AML-193 (cell line): ENCODE measurements at places on chromosomes 11 and 22.
A peak's percentile ranks its signal among the peaks of the same experiment; 100 is the strongest.

GRCh38 chr11:57568330-57568766 is 876 bp upstream of the UBE2L6 start:
- peak; percentile 64 for DNase-seq

GRCh38 chr11:75492181-75492820 is 33.4 kb downstream of the GDPD5 start:
- no peak for DNase-seq

DNA sequence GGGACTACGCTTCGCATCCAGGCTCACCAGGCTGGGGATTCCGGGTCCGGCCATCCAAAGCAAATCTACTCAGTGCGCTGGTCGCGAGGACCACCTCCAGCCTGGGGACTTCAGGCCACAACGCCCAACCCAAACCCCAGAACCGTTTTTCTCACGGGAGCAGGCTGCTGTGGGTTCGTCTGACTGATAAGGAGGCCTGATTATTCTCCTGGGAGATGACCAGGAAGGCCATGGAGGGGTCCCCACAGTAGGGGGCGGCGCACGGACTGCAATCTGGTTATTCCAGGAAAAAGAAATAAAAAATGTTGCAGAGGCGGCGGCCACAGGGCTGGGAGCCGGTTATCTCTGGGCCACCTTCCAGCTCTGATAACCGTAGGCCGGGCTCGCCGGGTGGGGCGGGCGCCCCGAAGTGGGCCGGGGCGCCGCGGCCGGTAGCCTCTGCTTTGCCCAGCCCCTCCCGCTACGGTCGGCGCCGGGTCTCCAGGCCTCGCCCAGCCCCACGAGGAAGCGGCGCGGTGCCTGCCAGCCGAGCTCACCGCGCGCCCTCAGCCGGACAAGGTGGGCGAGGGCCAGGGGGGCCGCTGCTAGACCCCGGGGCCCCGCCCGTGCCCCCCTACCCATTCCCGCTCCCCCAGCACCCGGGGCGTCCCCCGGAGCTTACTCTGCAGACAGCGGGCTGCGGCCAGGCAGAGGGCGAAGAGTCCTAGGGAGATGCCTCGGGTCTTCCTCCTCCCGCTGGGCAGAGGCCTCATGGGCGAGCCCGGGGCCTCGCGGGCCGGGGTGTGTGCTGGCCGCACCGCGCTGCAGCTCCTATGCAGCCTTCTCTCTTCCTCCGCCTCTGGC is 446 bp downstream of the VSTM5 start:
- DNase-seq, result no peak

DNA sequence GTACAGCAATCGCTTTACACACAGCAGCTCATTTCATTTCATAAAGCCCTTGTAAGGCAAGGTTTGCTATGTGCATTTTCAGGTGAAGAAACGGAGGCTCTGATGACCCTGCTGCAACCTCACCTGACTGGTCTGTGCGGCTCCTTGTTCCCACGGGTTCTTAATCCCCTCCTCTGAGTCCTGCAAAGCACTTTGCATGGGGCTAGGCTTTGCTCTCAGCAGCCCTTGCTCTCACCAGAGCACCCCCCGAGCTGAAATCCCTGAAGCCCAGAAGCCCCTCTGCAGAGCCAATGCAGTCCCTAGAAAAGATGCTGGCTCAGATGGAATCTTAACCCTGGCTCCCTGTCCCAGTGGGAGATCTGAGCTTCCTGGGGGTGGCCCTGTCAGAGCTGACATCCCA is 11.0 kb upstream of the APOL6 start:
- no peak for DNase-seq
